ENCODE measurements at places on chromosomes 5 and 9. TPM values are rescaled to one million over a fixed set of nuclear protein-coding genes. Genes with fewer than 3 reads are reported as not detected.
A peak's percentile ranks its signal among the peaks of the same experiment; 100 is the strongest.

The SLCO6A1 gene
- total RNA-seq, result not detected

DNA sequence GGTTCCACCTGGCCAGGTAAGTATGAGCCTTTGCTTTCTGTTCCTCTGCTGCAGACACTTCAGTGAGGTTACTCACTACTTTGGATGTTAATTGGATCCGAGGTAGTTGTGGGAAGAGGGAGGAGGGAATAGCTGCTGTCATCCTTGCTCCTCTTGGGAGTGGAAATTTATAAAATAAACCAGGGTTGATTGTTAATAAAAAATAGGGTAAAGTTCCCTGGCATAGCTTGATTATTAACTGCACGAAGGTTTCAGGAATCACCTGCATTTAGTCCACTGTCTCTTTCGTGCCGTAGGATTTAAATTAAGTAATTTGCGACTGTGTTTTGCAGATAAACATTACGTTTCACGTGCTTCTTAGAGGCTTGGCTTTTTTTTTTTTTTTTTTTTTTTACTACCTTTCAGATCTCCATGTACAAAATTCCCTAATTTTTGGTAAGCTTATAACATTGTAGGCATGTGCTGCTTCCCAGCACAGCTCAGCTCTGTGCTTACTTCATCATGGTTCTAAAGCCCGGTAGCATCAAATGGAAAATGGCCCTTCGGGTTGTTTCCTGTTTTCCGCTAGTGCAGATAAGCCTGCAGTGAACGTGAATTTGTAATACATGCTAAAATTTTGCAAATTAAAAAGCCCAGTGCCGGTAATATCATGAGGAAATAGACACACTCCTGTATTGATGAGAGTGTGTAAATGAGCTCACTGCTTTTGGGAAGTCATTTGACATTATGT lies 26.9 kb upstream of the LTC4S start:
- H3K4me3 ChIP-seq, result no peak overlapping the region
- H3K27me3 ChIP-seq, result no peaks in the 10 kb centered on the region
- H3K4me1 ChIP-seq, result peaks cover 53% of the 10 kb centered on the region
- peaks cover 31% of the 10 kb centered on the region for H3K36me3 ChIP-seq

DNA sequence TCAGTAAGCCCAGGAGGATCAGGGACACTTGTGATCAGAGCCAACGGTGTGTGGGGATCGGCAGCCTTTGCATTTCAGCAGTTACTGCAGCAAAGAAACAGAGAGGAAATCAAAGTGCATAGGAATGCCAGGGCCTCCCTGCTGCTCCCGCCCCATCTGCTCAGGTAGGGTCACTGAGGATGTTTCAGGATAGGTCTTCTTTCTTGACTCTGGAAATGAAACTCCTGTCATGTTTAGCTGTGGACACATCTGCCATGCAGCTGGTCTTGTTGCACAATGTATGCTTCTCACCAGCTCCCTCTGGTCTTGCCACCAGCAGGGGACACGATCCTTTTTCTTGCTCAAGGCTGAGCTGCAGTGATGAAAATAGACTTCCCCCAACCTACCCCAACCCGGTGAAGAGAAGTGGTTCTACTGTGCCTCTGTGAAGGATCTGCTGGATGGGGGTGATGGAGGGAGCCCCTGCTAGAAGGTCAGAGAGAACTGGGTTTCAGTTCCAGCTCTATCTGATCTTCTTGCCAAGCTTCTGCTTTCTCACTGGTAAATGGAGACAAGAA lies 185.2 kb upstream of the KLF4 start:
- no peak overlapping the region for H3K4me3 ChIP-seq
- no peaks in the 10 kb centered on the region for H3K27me3 ChIP-seq
- no peaks in the 10 kb centered on the region for H3K36me3 ChIP-seq
- no peak overlapping the region for H3K27ac ChIP-seq

DNA sequence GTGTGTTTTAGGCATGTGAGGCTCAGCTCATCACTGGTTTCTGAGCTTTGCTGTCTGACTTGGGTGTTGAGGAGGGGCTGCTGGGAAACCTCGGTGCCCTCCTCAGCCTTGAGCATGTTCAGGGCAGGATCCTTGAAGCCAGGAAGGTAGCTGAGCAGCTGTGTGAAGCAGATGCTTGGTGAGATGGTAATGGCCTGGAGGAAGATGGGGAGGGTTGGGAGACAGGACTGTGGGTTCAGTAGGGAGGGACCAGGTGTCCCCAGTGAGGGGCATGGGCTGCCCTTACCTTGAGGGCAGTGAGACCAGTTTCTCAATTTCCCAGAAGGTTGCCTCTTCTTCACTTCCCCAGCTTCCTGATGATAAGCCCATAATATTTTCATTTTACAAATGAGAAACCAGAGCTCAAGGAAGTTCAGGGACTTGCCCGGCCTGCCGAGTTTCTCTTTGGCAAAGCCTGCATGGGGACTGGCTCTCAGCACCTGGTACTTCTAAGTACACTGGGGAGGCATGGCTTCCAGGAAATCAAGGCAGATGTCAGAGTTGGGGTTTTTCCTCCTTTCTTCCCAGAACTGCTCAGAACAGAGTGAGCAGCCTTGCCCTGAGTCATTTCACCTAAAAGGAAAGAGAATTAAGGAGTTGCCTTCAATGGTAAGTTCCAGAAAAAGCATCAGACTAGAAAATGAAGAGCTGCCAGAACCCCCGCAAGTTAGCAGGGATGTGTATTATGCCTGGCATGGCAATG lies 225.7 kb downstream of the MAST4 start:
- no peaks in the 10 kb centered on the region for H3K36me3 ChIP-seq
- H3K27ac ChIP-seq, result no peak overlapping the region
- H3K4me1 ChIP-seq, result no peaks in the 10 kb centered on the region

DNA sequence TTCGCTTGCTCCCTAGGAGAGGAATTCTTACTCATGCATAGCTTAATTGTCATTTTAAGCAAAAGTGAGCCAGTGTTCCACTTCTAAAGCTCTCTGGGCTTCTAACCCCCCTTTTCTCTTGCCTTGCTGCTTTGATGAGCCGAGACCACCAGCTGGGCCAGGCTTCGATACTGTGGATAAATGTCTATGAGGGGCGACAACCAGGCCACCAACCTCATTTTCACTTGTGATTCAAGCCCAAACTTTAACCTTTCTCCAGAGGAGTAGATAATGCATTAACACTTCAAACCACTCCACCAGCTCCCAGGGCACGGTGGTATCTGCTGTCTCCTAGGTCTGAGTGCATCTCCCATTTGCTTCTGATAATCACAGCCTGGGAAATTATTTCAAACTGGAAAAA lies 205.6 kb downstream of the PSAT1 start:
- H3K4me3 ChIP-seq, result no peak overlapping the region
- peaks cover 3% of the 10 kb centered on the region for H3K27me3 ChIP-seq
- no peak overlapping the region for H3K27ac ChIP-seq
- no peaks in the 10 kb centered on the region for H3K36me3 ChIP-seq
- no peaks in the 10 kb centered on the region for H3K4me1 ChIP-seq
- DNase-seq, result no peak

GRCh38 chr9:116381350-116381749 lies 227.8 kb downstream of the PAPPA start:
- H3K36me3 ChIP-seq, result peaks cover 56% of the 10 kb centered on the region
- H3K27me3 ChIP-seq, result no peaks in the 10 kb centered on the region
- H3K4me1 ChIP-seq, result peaks cover 12% of the 10 kb centered on the region
- H3K4me3 ChIP-seq, result no peak overlapping the region

The CNTNAP3B gene
- not detected for total RNA-seq

GRCh38 chr5:133508331-133508730 lies 104.0 kb downstream of the FSTL4 start:
- no peaks in the 10 kb centered on the region for H3K27me3 ChIP-seq
- H3K4me1 ChIP-seq, result no peaks in the 10 kb centered on the region
- no peaks in the 10 kb centered on the region for H3K36me3 ChIP-seq
- DNase-seq, result no peak
- no peak overlapping the region for H3K4me3 ChIP-seq
- no peak overlapping the region for H3K27ac ChIP-seq

The C5orf52 gene
- not detected for total RNA-seq

DNA sequence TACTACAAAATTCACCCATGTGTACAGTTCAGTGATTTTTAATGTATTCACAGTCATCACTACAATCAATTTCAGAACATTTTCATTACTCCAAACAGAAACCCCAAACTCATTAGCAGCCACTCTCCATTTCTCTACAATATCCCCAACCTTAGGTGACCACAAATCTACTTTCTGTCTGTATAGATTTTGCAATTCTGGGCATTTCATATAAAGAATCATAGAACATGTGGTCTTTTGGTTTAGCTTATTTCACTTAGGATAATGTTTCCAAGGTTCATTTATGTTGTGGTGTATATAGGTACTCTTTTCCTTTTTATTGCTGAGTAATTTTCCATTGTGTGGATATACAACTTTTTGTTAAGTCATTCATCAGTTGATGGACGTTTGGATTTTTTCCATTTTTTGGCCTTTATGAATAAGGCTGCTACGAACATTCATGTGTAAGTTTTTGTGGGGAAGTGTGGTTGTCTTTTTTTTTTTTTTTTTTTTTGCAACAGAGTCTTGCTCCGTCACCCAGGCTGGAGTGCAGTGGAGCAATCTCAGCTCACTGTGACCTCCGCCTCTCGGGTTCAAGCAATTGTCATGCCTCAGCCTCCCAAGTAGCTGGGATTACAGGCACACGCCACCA lies 54.5 kb downstream of the DOCK8 start:
- no peak overlapping the region for H3K27ac ChIP-seq
- H3K4me1 ChIP-seq, result no peaks in the 10 kb centered on the region

GRCh38 chr9:10268531-10269485 lies 344.0 kb downstream of the PTPRD start:
- peak; percentile 12 for DNase-seq
- no peaks in the 10 kb centered on the region for H3K4me1 ChIP-seq
- H3K36me3 ChIP-seq, result no peaks in the 10 kb centered on the region
- no peak overlapping the region for H3K27ac ChIP-seq
- no peak overlapping the region for H3K4me3 ChIP-seq

DNA sequence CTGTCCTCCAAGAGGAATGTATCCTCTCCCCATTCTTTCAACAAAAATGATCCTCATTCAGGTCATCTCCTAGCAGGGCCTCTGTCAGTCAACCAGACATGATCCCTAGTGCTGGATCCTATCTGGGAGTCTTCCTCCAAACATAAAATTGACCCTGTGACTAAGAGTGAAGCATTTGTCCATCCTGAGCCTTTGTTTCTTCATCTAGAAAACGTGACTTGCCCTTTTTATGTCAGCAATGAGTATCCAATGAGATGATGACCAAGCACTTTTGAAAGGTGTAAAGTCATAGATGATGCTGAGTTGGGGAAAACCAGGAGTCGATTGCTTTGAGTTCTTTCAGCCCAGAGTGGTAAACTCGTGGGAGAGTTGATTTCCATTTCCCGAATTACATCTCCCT lies 143.3 kb downstream of the CMYA5 start:
- no peak overlapping the region for H3K27ac ChIP-seq
- no peaks in the 10 kb centered on the region for H3K27me3 ChIP-seq
- H3K4me1 ChIP-seq, result peaks cover 14% of the 10 kb centered on the region
- no peak overlapping the region for H3K4me3 ChIP-seq

The PKD2L2 gene
- not detected for total RNA-seq

DNA sequence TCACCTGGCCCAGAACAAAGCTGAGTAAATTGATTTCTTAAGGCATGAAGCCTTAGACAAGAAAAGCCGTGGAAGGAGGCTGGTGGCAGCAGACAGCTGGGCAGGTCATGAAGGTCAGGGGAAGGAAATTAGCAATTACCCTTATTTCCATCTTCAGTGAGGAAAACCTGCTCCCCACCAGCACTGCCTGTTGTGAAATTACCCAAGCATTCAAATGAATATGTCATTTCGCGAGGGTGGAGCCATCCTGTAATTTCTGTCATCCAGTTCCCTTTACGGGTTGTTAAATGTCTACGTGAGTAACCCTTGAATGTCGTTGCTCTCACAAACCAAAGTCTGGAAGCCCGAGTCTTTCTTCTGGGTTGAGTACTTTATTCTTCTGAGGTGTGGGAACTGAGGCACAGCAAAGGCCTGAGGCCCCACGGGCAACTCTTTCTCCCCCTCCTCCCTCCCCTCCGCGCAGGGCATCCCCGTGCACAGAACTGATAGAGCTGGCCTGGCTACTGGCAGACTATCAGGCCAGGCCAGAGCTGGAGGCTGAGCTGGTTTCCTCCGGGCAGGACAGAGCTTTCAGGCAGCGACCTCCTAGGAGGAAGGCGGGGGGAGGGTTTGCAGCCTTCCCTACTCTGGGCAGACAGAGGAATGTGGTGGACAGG lies 22.0 kb upstream of the AK3 start:
- no peak overlapping the region for H3K27ac ChIP-seq
- H3K36me3 ChIP-seq, result no peaks in the 10 kb centered on the region
- no peaks in the 10 kb centered on the region for H3K27me3 ChIP-seq

- H3K36me3 ChIP-seq, result no peaks in the 10 kb centered on the region
- peak; percentile 96 for DNase-seq
- H3K27me3 ChIP-seq, result no peaks in the 10 kb centered on the region
- peaks cover 48% of the 10 kb centered on the region for H3K4me1 ChIP-seq
- peak overlapping the region; percentile 88 for H3K4me3 ChIP-seq
- peak overlapping the region; percentile 96 for H3K27ac ChIP-seq
Measured at GRCh38 chr5:150783422-150783928, 4.9 kb downstream of the SMIM3 start.

GRCh38 chr5:123157791-123158581 lies 68.9 kb downstream of the PRDM6 start:
- no peak overlapping the region for H3K27ac ChIP-seq
- peaks cover 21% of the 10 kb centered on the region for H3K4me1 ChIP-seq
- H3K4me3 ChIP-seq, result peak overlapping the region; percentile 56
- peak; percentile 63 for DNase-seq
- peaks cover 24% of the 10 kb centered on the region for H3K27me3 ChIP-seq

DNA sequence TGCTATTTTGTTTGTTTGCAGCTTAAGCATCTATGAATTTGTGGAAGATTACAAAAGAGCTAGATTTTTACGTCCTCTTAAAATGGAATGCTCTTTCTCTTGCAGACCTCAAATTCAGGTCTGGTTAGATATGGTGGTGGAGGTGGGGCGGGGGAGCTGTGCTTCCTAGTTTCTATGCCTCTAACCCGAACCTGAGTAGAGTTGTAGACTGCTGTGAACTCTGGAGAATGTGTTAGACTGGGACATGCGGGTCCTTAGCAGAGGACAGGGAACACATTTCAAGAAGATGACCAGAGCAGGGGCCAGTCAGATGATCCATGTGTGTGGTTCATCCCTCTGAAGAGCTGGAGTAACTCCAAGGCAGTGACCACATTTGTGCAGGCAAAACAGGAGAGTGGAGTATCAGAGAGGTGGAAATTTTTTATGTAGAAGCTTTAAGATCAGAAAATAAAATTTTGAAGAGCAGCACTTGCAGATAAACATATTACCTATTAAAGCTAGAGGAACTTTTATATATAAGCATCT lies 154.9 kb downstream of the FAM174A start:
- H3K4me1 ChIP-seq, result peaks cover 19% of the 10 kb centered on the region
- H3K27me3 ChIP-seq, result no peaks in the 10 kb centered on the region
- H3K27ac ChIP-seq, result no peak overlapping the region
- DNase-seq, result peak; percentile 49
- H3K36me3 ChIP-seq, result no peaks in the 10 kb centered on the region

- DNase-seq, result no peak
- peaks cover 20% of the 10 kb centered on the region for H3K27me3 ChIP-seq
- H3K4me1 ChIP-seq, result peaks cover 12% of the 10 kb centered on the region
- H3K36me3 ChIP-seq, result no peaks in the 10 kb centered on the region
- no peak overlapping the region for H3K27ac ChIP-seq
Measured at GRCh38 chr5:178588769-178589168, 1.4 kb downstream of the COL23A1 start.

The SPINK1 gene
- total RNA-seq, result not detected

The DMRT1 gene
- not detected for total RNA-seq

The LCN1 gene
- not detected for total RNA-seq

The FOXD1 gene
- 50.0 TPM for total RNA-seq

The HMMR gene
- 13.9 TPM for total RNA-seq

- no peaks in the 10 kb centered on the region for H3K4me1 ChIP-seq
- DNase-seq, result no peak
- H3K27ac ChIP-seq, result no peak overlapping the region
- no peaks in the 10 kb centered on the region for H3K36me3 ChIP-seq
- H3K4me3 ChIP-seq, result no peak overlapping the region
Measured at GRCh38 chr5:137167187-137167586, 331.9 kb downstream of the SPOCK1 start.
